ENCODE measurements at places on chromosomes 5 and 9.

DNA sequence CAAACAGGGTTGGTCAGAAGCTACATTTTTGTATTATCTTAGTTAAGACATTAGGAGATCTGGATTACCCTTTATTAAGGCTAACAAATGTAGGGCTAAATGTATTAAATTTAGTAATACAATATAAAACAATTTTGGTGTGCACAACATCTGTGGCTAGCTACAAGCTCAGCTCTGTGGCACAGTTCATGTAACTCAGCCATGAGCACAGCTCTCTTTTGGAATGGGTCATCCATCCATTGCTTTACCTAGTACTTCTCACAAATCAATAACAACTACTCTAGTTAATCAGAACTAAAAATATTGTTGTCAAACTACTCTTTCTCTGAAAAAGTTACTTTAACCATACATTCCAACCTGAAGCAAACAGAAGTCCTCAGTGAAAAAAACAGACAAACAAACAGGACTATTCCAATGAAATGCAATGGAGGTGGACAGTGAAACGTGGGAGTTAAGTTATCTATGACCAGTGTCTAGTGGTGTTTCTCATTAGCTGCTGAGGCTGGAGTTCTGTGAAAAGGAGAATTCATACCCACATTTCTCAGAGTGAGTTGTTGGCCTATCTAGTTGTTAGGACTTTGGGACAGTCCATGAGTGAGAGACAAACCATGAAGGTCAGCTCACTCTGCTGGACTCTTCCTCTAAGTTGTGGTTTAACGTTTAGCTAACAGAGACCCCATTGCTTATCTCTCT, 55.1 kb downstream of the PIP5K1B start:
- DNase-seq, result no peak

- DNase-seq, result peak; percentile 43
These were observed 470 bp downstream of the BAG1 start for GRCh38 chr9:33264003-33264472.

- no peak for DNase-seq
These were observed 264.3 kb upstream of the MVB12B start for GRCh38 chr9:126062158-126062886.

- no peak for DNase-seq
These were observed 48.1 kb downstream of the PTCD2 start for GRCh38 chr5:72368271-72368670.

GRCh38 chr9:132769906-132770769, 99.9 kb downstream of the GTF3C4 start:
- peak; percentile 71 for DNase-seq

DNA sequence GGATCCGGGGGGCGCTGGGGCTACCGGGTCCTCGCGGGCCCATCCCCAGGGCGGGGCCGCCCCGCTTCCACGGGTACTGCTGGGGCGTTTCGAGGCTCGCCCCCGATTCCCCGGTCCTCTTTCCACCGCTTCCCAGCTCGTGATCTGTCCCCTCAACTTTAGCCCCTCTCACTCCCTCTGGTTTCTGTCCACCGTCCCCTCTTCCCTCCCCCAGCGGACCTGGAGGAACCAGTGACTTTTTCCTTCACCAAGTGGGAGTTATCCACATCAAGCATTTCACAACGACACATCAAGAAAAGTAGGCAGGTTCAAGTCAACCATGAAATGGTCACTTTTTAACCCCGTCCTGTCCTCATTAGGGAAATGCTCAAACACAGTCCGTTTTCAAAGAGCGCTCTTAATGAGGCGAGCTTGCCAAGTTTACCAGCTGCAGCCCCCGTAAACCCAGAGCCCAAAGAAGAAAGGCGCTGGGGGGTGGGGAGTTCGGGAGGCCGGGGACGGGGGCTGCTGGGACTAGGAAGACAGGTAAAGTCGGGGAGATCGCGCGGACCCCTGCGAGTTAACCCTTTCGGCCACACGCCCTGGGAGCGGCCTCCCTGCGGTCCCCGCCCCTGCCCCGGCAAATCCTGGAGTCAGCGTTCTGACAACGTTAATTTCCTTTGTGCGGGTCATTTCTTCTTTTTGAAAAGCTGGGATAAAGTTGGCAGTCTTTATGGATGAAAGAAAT, 2.1 kb upstream of the NFIB start:
- DNase-seq, result no peak

DNA sequence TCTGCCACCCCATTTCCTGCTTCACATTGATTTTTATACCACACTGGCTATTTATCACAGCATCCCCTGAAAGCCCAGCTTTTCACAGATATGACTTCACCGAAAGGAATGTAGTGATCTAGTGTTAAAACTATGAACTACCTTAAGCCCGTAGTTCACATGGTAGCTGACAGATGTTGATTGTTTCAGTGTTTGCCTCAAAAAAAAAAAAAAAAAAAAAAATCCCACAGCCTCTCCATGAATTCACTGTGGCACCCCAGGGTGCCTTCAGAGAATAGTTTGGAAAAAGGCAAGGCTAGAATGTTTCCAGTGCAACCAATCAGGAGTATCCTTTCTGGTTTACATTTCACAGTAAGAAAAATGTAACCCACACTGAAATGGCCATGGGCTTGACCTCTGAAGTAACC, 37.1 kb downstream of the GLIS3 start:
- no peak for DNase-seq

- DNase-seq, result no peak
These were observed 1023.1 kb upstream of the DMAC1 start for GRCh38 chr9:8822667-8823025.

DNA sequence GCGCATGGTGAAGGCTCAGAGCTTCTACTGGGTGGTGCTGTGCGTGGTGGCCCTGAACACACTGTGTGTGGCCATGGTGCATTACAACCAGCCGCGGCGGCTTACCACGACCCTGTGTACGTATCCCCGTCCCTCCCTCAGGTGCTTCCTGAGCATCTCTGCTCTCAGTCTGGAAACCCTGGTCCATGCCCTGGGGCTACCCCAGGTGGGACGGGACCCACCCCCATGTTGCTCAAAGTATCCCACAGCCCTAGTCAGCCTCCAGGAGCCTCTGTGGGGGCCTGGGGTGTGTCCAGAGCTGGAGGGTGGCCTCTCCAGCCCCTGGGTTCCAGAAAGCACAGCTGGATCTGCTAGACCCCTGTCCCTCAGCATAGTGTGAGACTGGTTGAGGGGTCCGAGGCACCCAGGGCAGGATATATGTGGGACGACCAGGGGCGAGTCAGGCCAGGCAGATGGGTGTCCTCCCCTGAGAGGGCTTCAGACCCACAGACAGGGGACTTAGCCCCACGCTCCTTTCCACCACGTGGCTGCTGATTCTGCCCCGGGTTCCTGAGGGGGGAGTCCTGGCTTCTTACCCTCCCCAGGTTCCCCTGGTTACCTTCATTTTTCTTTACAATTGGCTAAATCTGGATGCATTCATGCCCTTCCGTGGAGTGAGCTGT, 94.0 kb downstream of the CACNA1B start:
- no peak for DNase-seq

DNA sequence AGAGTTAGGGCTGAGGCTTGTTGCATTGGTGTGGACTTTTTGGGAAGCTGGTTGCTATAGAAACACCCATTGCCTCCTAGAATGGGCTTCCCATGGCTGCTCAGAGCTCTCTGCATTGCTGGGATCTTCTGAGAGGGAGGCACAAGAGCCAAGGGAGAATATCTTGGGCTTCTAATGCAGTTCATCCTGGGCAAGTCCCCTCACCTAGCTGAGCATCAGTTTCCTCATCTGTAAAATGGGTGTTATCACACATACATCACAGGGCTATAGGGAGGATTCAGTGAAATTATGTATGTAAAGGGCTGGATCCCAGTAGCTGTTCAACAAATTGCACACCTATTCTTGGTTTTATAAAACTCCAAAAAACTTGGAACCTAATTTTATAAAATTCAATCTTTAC, 106.1 kb upstream of the ALDH1B1 start:
- DNase-seq, result no peak

- no peak for DNase-seq
These were observed 121.2 kb upstream of the LIFR start for GRCh38 chr5:38677636-38678035.

GRCh38 chr5:130260481-130260880, 356.2 kb downstream of the CHSY3 start:
- no peak for DNase-seq

DNA sequence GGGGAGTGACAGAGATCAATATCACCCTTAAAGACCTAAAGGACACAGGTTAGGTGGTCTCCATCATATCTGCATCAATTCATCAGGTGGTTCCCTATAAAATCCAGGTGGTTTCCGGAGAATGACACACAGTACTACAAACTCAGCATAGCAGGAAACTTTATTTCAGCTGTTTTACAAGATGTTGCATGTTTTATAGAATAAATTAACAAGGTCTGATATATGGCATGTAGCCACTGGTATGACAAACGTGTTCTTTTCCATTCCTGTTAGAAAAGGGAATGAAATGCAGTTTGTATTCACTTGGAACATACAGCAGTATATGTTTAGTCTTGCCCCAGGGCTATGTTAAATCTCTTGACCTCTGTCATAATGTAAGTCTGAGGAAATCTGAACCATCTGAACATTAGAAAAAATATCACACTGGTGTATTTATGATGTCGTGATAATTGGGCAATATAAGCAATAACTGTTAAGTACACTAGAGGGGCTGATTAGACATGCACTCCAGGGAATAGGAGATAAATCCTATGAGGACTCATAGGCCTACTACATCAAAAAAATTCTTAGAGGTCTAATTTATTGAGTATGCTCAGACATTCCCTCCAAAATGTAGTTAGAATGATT, 42.2 kb upstream of the TNFSF8 start:
- no peak for DNase-seq

GRCh38 chr9:25350011-25350410, 328.2 kb downstream of the TUSC1 start:
- DNase-seq, result no peak

DNA sequence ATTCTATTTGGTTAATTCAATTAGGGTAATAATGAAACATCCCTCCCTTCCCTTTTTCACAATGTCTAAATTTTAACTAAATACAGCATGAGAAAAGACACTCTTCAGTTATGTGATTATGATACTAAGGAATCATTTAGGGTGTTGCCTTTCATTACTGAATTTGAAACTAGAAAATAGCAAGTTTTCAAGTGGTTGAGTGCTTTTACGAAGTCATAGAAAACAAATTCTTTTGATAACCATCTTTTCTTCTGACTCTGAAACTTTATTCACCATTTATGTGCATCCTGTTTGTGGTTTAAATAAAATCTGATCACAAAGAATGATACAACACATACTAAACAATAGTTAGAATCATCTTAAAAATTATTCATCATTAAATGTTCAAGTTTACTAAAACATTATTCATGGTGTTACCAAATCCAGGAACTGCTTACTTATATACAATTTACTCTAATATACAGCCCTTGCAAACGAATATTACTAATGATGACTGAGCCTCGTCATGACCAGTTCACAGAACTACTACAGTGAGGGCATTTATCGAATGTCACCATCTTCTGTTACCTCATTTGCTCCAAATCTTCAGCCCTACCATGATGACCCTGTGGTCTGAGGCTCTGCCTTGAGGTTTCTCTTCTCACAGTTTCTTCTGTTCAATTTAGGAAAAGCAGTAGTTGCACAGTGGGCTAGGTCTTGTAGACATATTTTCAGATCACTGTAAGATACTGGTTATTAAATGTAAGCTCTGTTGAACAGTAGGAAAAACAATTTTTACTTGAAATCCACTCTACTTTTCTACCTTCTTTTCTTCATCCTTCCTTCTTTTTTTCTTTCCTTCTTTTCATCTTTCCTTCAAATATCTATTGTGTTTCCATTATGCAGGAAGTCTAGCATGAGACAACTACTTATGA, 18.3 kb upstream of the IL9 start:
- DNase-seq, result no peak

GRCh38 chr5:73668017-73668416, 42.0 kb downstream of the ARHGEF28 start:
- DNase-seq, result no peak

GRCh38 chr5:65695162-65695755, 26.6 kb downstream of the SGTB start:
- no peak for DNase-seq

- DNase-seq, result no peak
These were observed 37.0 kb downstream of the MRPS30 start for GRCh38 chr5:44845777-44846176.

GRCh38 chr5:84650429-84650828, 265.7 kb upstream of the EDIL3 start:
- DNase-seq, result no peak

- DNase-seq, result peak; percentile 43
These were observed 43.4 kb upstream of the NR4A3 start for GRCh38 chr9:99778308-99778707.

- DNase-seq, result peak; percentile 88
These were observed at the start of gene TRIM52 for GRCh38 chr5:181260720-181261319. Gene TRIM52 (minus strand): TSS chr5:181261143. CDS start chr5:181260813, 330 bp downstream.

DNA sequence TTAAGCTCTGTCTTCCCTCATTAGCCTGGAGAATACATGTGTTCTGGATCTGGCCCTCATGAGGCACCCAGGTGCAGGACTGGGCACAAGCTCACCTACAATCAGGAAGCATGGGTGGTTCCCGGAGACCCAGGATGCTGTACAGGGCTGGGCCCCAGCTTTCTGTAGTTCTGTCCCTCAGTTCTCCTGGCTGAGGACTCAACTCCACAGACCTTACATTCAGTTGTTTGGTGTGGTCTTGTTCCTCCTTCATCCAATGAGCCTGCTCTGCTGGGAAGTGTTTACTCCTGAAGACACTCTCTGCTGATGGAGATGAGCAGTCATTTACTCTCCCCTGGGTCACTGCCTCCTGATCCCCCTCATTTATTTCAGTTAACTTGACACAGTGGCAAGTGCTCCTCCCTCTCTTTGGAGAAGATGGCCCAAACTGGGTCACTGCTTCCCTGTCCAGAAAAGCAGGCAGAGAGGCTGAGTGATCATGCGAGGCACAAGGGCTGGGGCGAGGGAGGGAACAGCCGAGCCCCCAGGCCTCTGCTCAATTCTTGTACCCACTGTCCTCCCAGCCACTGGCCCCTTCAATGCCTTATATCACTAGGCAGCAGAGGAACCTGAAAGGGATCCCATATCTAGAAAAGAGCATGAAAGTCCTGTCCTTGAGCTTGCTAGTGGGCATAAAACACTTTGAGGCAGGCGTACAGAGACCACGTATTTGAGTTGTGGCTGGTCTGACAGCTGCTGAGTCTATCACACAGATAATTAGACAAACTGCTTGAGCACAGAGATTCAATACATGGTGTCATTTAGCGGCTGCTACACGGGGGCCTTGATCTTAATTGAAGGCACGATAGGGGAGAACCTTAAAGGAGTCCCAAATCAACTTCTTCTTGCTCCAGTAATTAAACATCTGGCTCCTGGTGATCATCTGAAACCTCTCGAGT, 221.7 kb downstream of the FSTL4 start:
- no peak for DNase-seq

DNA sequence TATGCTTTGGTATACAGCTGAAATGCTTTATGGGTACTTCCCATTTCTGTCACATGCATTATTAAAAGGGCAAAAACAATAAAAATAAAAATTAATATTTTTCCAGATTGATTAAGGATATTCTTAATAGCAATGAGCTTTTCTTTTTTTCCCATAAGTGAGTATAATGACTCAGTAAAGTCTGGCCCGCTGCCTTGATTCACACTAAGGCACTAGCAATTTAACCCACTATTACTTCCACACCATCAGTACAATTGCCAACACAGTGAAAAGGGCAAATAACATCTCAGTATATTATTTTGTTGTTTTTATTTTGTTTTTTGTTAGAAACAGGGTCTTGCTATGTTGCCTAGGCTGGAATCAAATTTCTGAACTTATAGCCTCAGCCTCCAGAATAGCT, 150.1 kb downstream of the RNF180 start:
- DNase-seq, result no peak

- no peak for DNase-seq
These were observed 38.4 kb upstream of the SMIM15 start for GRCh38 chr5:61200582-61201155.
